Nasal cavity respiratory epithelium epithelial cell of viscerocranial mucosa (primary cell): ENCODE measurements at places on chromosomes 13 and 19. TPM values are rescaled to one million over a fixed set of nuclear protein-coding genes. Genes with fewer than 3 reads are reported as not detected.

The SHANK1 gene
- total RNA-seq = under 0.01 TPM in 1 of 2 replicates, not detected in the other

The NLRP12 gene
- total RNA-seq = under 0.01 and 0.07 TPM in 2 replicates

The MUC16 gene
- under 0.01 and 0.85 TPM in 2 replicates for total RNA-seq

The LIM2 gene
- total RNA-seq = not detected in 2 replicates

The IRF2BP1 gene
- 17.8 and 20.8 TPM in 2 replicates for total RNA-seq

The PBX4 gene
- total RNA-seq = 0.28 and 1.0 TPM in 2 replicates

The SLC35E1 gene
- 43.7 and 48.1 TPM in 2 replicates for total RNA-seq
